ENCODE measurements at places on chromosomes 13 and 19.
A peak's percentile ranks its signal among the peaks of the same experiment; 100 is the strongest.

DNA sequence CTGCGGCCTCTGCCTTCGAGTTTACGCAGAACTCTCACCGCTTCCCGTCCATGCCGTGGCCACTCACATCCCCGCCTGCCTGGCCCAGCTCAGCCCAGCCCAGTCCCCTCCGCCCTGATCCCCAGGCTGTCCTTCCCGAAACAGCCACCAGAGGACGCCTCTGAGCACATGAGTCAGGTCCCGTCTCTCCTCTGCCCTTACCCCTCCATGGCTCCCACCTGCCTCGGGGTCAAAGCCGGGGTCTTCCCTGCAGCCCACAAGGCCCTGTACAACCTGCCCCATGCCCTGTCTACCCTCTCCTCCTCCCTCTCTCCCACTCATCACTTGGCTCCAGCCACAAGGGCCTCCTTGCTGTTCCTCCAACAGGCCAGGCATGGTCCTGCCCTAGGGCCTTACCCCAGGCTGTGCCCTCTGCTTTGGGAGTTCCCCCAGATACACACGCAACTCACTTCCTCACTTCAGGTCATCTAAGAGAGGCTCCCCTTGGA, 8.1 kb upstream of the SEMA6B start:
- no peaks in the 10 kb centered on the region for H3K27me3 ChIP-seq
- H3K36me3 ChIP-seq: no peaks in the 10 kb centered on the region
- peak; percentile 37 for DNase-seq
- H3K4me1 ChIP-seq: peaks cover 15% of the 10 kb centered on the region
- no peak overlapping the region for H3K27ac ChIP-seq

GRCh38 chr13:48246102-48246501, 13.1 kb downstream of the ITM2B start:
- H3K27me3 ChIP-seq: no peaks in the 10 kb centered on the region
- H3K36me3 ChIP-seq: peaks cover 2% of the 10 kb centered on the region
- DNase-seq: no peak
- no peak overlapping the region for H3K27ac ChIP-seq

GRCh38 chr19:41319500-41320184, 9.7 kb downstream of the CCDC97 start:
- no peak for DNase-seq
- H3K4me1 ChIP-seq: peaks cover 36% of the 10 kb centered on the region
- H3K36me3 ChIP-seq: peaks cover 80% of the 10 kb centered on the region
- H3K4me3 ChIP-seq: no peak overlapping the region

GRCh38 chr19:30596813-30597399, 224.7 kb downstream of the ZNF536 start:
- no peaks in the 10 kb centered on the region for H3K27me3 ChIP-seq
- H3K4me1 ChIP-seq: no peaks in the 10 kb centered on the region
- no peaks in the 10 kb centered on the region for H3K36me3 ChIP-seq
- H3K4me3 ChIP-seq: no peak overlapping the region
- no peak for DNase-seq

DNA sequence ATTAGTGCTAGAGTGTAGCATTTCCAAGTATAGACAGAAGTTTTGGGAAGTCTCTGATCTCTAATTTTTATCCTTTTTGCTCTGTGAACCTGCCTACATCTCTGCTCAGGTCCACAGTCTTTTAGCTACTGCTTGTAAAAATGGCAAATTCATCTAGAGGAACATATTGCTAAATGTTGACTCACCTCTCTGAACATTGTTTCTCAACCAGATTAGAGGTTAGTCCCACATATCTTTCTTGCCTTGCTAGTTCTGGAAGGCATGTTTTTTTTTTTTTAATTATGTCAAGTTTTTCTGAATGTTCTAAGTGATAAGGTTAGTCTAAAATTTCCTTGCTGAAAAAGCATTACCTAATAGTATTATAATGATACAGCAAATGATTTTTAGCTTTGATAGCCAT, 2889.6 kb upstream of the PCDH20 start:
- H3K4me1 ChIP-seq: no peaks in the 10 kb centered on the region
- no peaks in the 10 kb centered on the region for H3K27me3 ChIP-seq
- H3K4me3 ChIP-seq: no peak overlapping the region
- H3K27ac ChIP-seq: no peak overlapping the region

DNA sequence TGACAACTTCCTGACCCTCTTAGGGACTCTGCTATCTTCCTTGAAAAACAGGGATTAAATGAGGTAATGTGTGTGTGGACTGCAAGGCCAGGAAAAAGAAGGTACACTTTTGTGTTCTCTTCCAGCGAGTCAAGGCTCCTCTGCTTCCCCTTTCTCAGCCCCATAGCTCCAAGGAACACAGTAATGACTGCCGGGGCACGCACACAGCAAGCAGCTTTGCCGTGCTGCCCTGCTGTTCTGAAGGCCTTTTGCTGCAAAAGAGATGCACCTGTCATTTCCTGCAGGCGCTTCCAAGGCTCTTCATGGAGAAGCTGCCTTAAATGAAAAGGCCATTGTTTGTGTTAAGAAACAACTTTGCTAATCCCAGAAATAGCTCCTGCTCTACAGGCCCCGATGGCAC, 84.6 kb downstream of the CYSLTR2 start:
- no peaks in the 10 kb centered on the region for H3K4me1 ChIP-seq
- no peak overlapping the region for H3K27ac ChIP-seq

GRCh38 chr19:947707-948539, 22.1 kb downstream of the ARID3A start:
- peaks cover 21% of the 10 kb centered on the region for H3K4me1 ChIP-seq
- peak; percentile 43 for DNase-seq
- no peak overlapping the region for H3K4me3 ChIP-seq
- H3K27ac ChIP-seq: peak overlapping the region; percentile 8
- H3K27me3 ChIP-seq: no peaks in the 10 kb centered on the region
